Adrenal gland (tissue), 19 donors: ENCODE measurements at places on chromosomes 7 and 10. TPM values are rescaled to one million over a fixed set of nuclear protein-coding genes. Genes with fewer than 3 reads are reported as not detected.

The AKR1C4 gene
- not detected for total RNA-seq

The PTF1A gene
- total RNA-seq: not detected

The SPDYE9 gene
- total RNA-seq: not detected

The PLEKHS1 gene
- total RNA-seq: not detected

The SFTPD gene
- not detected for total RNA-seq

The LFNG gene
- 26.1 TPM for total RNA-seq

GRCh38 chr7:135936497-135937217 is 40.5 kb downstream of the MTPN start:
- no peak for DNase-seq

DNA sequence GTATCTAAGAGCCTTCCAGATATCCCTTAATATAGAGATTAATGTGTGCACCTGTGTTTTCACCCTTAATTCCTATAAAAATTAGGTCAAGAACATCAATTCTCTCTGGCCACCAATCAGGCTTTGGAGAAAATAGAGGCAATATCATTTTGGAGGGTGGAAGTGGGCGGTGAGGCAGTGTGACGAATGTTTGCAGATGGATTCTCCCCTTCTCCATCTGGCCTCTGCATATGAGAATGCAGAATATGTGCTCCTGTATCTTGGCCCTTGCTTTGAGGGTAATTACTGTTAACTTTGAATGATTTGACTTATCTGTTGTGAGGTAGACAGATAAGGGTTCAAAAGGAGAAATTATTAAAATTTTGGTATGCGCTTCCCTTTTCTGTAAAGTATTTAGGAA is 304.0 kb upstream of the NPSR1 start:
- no peak for DNase-seq

GRCh38 chr7:95433952-95434556 is 774 bp downstream of the PON2 start:
- no peak for DNase-seq

The ZNF467 gene
- total RNA-seq: 21.9 TPM

The HOXA6 gene
- total RNA-seq: 14.9 TPM

- DNase-seq: no peak
Observed at GRCh38 chr7:106032295-106032694, 69.2 kb downstream of the CDHR3 start.
